ENCODE measurements at places on chromosomes 13 and 19.

DNA sequence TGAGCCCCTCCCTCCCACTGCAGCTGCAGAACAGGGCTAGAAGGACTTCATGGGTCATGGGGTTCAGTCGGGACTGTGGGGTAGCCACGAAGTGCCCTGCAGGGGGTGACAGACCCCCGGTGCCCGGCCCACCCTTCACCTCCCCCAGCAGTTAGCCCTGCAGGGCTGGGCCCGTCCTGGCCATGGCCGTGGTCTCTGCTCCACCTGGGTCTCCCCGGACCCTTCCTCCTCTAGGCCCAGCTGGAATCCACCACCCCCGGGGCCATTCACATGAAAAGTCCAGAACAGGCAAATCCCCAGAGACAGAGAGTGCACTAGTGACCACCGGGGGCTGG lies 17.3 kb downstream of the MKNK2 start:
- no peak for DNase-seq

- DNase-seq = no peak
These were observed 39.7 kb downstream of the RCBTB2 start for GRCh38 chr13:48493066-48493765.

- DNase-seq = no peak
These were observed 50.9 kb downstream of the TPT1 start for GRCh38 chr13:45289936-45290563.

DNA sequence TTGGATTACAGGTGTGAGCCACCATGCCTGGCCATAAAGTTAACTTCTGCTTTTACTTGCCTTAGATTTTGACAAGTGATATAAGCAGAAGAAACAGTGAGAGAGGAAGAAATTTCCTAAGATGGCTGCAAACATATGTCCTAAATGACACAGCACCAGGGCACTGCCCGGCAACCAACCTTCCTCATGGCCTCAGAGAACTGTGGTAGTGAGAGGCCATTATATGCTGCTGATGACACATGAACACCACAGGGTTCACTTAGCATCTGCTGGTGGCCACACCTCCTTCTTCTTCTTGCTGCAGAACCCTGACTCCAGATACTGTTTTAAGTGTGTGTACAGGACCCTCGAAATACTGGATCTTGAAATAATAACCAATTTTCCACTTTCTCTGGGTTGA lies 88.2 kb downstream of the KCTD12 start:
- DNase-seq = no peak

DNA sequence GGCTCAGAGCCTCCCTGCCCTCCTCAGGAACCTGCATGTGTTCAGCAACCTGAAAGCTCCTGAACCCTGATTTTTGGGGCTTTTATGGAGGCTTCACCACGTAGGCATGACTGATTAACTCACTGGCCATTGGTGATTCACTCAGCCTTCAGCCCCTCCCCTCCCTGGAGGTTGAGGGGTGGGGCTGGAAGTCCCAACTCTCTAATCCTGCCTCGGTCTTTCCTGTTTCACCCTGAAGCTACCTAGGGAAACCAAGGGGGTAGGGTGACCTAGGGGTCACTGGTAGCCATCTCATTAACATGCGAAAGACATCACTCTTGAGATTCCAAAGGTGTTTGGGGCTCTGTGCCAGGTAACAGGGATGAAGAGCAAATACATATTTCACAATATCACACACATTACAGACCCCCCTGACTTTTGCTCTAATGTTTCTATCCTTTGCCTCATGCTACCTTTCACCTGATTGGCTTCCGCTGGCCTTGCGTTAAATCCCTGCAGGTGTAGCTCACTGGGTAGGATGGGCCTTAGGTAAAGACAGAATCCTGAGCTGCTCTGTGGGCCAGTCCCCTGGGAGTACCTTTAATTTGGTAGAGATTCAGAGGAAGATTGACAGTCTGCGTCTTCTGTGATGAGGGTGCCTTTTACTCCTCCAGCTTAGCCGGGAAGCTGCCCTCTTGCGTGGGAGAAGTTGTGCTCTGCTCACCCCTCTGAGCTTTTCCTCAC lies 260.6 kb downstream of the ATP8A2 start:
- DNase-seq = no peak

GRCh38 chr19:52749780-52750179 lies 14.9 kb upstream of the ZNF611 start:
- no peak for DNase-seq

All from T-helper 9 cell (primary cell).